ENCODE measurements at places on chromosomes 2 and 18. TPM values are rescaled to one million over a fixed set of nuclear protein-coding genes. Genes with fewer than 3 reads are reported as not detected.
A peak's percentile ranks its signal among the peaks of the same experiment; 100 is the strongest.

Gene RPRD1A
- total RNA-seq = 51.5 TPM

DNA sequence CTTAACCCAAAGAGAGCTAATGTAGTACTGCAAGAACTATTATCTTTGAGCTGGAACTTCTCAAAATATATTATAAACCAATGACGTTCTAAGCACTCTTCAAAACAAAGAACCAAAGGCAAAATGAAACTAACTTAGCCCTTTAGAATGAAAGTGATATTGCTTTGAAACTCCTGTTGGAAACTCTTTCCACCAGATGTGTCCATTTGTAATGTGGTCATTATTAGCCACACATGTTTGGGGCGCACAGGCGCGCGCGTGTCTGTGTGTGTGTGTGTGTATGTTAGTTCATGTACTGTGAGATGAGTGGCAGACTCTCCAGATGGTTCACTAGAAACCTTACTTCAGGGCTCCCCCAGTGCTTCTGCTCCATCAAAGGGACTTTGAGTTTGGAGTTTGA lies 323.4 kb downstream of the BCL11A start:
- H3K36me3 ChIP-seq = no peaks in the 10 kb centered on the region
- H3K4me1 ChIP-seq = no peaks in the 10 kb centered on the region
- H3K27ac ChIP-seq = no peak overlapping the region
- H3K27me3 ChIP-seq = no peaks in the 10 kb centered on the region

Gene GAREM2
- 2.0 TPM for total RNA-seq

- DNase-seq = no peak
- H3K4me3 ChIP-seq = no peak overlapping the region
- H3K27ac ChIP-seq = no peak overlapping the region
- no peaks in the 10 kb centered on the region for H3K36me3 ChIP-seq
- H3K27me3 ChIP-seq = no peaks in the 10 kb centered on the region
- no peaks in the 10 kb centered on the region for H3K4me1 ChIP-seq
Measured at GRCh38 chr2:38661306-38661705, 4.6 kb upstream of the GALM start.

Gene GREB1L
- 6.6 TPM for total RNA-seq

GRCh38 chr2:165594935-165595255 lies 125.4 kb downstream of the CSRNP3 start:
- no peaks in the 10 kb centered on the region for H3K4me1 ChIP-seq
- no peak overlapping the region for H3K4me3 ChIP-seq

Gene NEU2
- total RNA-seq = not detected

GRCh38 chr2:203352604-203353255 lies 24.5 kb downstream of the ABI2 start:
- H3K4me3 ChIP-seq = no peak overlapping the region
- no peaks in the 10 kb centered on the region for H3K27me3 ChIP-seq
- no peak for DNase-seq
- H3K27ac ChIP-seq = no peak overlapping the region
- no peaks in the 10 kb centered on the region for H3K36me3 ChIP-seq

GRCh38 chr2:88253375-88253774 lies 83.2 kb downstream of the THNSL2 start:
- no peak overlapping the region for H3K4me3 ChIP-seq
- H3K4me1 ChIP-seq = no peaks in the 10 kb centered on the region
- DNase-seq = no peak
- no peaks in the 10 kb centered on the region for H3K36me3 ChIP-seq

GRCh38 chr18:25516121-25516520 lies 164.2 kb upstream of the ZNF521 start:
- DNase-seq = no peak
- H3K27ac ChIP-seq = no peak overlapping the region
- no peaks in the 10 kb centered on the region for H3K27me3 ChIP-seq
- H3K36me3 ChIP-seq = no peaks in the 10 kb centered on the region
- no peaks in the 10 kb centered on the region for H3K4me1 ChIP-seq
- no peak overlapping the region for H3K4me3 ChIP-seq

Gene REG3A
- total RNA-seq = not detected

GRCh38 chr2:33644215-33644614 lies 45.1 kb upstream of the FAM98A start:
- H3K27ac ChIP-seq = no peak overlapping the region
- DNase-seq = no peak
- no peaks in the 10 kb centered on the region for H3K27me3 ChIP-seq
- no peaks in the 10 kb centered on the region for H3K36me3 ChIP-seq
- no peaks in the 10 kb centered on the region for H3K4me1 ChIP-seq
- H3K4me3 ChIP-seq = no peak overlapping the region

DNA sequence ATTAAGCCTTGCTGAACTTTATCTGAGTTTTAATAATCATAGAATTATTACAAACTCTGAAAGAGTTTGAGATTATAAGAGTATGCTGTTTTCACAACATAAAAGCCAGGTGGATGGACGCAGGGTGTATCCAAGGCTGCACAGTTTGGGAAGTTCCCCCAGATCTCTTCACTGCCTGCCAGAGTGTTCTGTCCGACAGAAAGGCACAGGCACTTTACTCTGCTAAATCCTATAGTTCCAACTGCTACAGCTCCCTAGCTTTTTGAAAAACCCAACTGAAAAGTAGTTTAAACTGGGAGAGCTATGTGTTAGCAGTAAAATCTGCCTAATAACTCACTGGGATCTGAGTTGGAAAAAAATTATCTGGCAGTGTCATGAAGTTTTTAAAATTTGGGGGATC lies 38.0 kb downstream of the MFSD6 start:
- no peaks in the 10 kb centered on the region for H3K27me3 ChIP-seq
- no peaks in the 10 kb centered on the region for H3K4me1 ChIP-seq

- no peaks in the 10 kb centered on the region for H3K27me3 ChIP-seq
- H3K36me3 ChIP-seq = no peaks in the 10 kb centered on the region
- H3K27ac ChIP-seq = no peak overlapping the region
- H3K4me1 ChIP-seq = no peaks in the 10 kb centered on the region
Measured at GRCh38 chr2:141311430-141311829, 819.4 kb downstream of the LRP1B start.

Gene CNTNAP5
- not detected for total RNA-seq

DNA sequence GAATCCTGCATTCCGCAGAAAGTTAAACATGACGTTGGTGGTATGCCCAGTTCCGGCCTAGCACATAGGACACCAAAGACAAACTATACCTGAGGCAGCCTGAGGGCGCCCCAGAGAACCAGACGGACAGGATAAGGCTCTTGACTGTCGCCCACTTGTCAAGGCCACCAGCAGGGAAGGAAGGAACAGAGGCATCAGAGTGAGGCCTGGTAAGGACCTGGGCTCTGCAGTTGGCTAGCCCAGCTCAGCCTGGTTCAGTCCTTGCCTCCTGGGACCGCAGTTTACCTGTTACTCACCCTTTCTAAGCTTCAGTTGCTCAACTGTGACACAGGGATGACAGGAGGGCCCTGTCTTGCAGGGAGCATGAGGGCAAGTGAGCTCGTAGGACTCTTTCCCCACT lies 82.1 kb downstream of the ACTR2 start:
- peaks cover 7% of the 10 kb centered on the region for H3K4me1 ChIP-seq
- no peaks in the 10 kb centered on the region for H3K27me3 ChIP-seq
- peak overlapping the region; percentile 71 for H3K27ac ChIP-seq
- H3K36me3 ChIP-seq = peaks cover 4% of the 10 kb centered on the region
- H3K4me3 ChIP-seq = no peak overlapping the region

DNA sequence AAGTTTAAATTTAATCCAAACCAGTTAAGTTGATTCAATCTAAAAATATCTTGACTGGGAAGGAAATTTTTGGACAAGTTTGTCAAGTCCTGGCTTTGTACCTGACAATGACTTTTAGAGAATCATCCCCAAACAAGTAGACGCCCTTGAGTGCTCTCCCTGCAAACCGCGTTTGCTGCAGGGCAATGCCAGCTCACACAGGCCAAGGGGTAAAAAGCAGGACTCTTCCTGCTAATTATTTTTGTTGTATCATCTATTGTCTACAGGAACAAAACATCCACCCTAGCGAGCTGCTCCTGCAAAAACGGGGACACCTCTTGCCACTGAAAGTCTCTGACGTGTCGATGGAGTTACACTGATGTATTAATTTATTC lies 10.9 kb downstream of the ID2 start:
- no peaks in the 10 kb centered on the region for H3K27me3 ChIP-seq
- H3K4me3 ChIP-seq = no peak overlapping the region
- DNase-seq = no peak
- H3K27ac ChIP-seq = no peak overlapping the region

DNA sequence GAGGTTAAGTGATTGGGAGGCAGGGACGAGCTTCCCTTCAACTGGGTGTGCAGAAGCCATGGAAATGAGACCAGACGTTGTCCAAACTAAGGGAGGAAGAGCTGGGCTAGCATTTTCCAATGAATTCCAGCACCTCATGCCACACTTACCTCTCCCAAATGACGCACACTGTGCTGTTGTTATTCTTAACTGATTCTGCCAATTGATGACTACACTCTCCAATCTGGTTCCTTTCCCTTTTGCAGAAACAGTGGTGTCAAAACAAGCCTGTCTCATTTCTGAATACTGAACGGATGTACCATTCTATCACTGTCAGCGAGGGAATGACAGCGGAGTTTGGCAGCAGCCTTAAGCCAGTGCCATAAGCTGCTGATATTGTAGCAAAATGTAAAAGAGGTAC lies 380.5 kb upstream of the HNRNPA3 start:
- H3K36me3 ChIP-seq = no peaks in the 10 kb centered on the region
- H3K27ac ChIP-seq = no peak overlapping the region
- H3K4me1 ChIP-seq = no peaks in the 10 kb centered on the region
- no peak for DNase-seq
- H3K27me3 ChIP-seq = no peaks in the 10 kb centered on the region

- H3K36me3 ChIP-seq = no peaks in the 10 kb centered on the region
- H3K27ac ChIP-seq = no peak overlapping the region
- H3K4me1 ChIP-seq = no peaks in the 10 kb centered on the region
- DNase-seq = no peak
- no peaks in the 10 kb centered on the region for H3K27me3 ChIP-seq
Measured at GRCh38 chr2:54274781-54275242, 18.8 kb upstream of the TSPYL6 start.

- H3K4me3 ChIP-seq = no peak overlapping the region
- H3K36me3 ChIP-seq = no peaks in the 10 kb centered on the region
- no peak overlapping the region for H3K27ac ChIP-seq
- no peaks in the 10 kb centered on the region for H3K27me3 ChIP-seq
- no peaks in the 10 kb centered on the region for H3K4me1 ChIP-seq
Measured at GRCh38 chr2:102420290-102420689, 2.7 kb upstream of the IL18RAP start.

- no peak for DNase-seq
- H3K36me3 ChIP-seq = no peaks in the 10 kb centered on the region
- no peaks in the 10 kb centered on the region for H3K27me3 ChIP-seq
- no peaks in the 10 kb centered on the region for H3K4me1 ChIP-seq
Measured at GRCh38 chr2:144830543-144830942, 310.6 kb upstream of the ZEB2 start.

DNA sequence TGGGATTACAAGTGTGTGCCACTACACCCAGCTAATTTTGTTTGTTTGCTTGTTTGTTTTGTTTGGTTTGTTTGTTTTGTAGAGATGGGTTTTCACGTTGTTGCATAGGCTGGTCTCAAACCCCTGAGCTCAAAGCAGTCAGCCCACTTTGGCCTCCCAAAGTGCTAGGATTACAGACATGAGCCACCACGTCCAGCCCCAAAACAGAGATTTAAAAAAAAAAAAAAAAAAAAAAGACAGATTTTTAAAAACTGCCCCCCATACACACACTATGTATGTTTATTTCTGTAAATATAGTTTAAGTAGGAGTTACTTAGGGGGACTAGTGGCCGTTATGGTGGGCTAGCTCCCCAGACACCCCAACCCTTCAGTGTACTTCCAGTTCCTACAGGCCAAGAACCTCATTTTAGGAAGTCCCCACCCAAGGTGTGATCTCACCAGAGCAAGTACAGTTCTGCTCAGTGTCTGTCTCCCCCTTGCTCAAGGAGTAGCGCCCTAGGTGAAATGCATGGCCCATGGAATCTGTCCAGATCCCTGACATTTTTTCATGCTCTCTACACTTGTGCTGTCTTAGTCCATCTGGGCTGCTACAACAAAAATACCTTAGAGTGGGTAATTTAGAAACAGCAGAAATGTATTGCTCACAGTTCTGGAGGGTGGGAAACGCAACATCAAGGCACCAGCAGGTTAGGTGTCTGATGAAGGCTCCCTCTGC lies 1.6 kb upstream of the TMBIM1 start:
- no peak for DNase-seq
- H3K4me3 ChIP-seq = no peak overlapping the region
- H3K4me1 ChIP-seq = peaks cover 28% of the 10 kb centered on the region
- H3K27ac ChIP-seq = no peak overlapping the region
- no peaks in the 10 kb centered on the region for H3K36me3 ChIP-seq
- no peaks in the 10 kb centered on the region for H3K27me3 ChIP-seq

GRCh38 chr2:144049137-144049536 lies 470.8 kb downstream of the ZEB2 start:
- H3K27ac ChIP-seq = no peak overlapping the region
- H3K27me3 ChIP-seq = no peaks in the 10 kb centered on the region
- H3K4me3 ChIP-seq = no peak overlapping the region
- no peak for DNase-seq

DNA sequence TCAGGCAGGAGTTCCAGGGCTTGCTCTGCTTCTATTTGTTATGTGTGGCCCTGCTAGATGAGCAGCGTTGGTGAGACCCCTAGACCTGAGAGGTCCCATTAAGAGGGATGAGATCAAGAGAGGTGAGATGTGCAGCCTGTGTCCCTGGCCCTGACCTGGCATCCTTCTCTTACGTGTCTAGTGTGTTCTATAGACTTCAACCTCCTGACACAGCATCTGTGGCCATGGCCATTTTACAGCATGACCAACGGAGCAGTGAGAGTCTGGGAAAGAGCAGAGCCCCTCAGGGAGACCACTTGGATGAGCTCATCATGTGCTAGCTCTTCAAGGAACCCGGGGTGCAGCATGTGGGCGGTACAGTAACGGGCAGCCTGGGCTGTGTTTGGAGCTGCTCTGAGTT lies 32.7 kb upstream of the ASPRV1 start:
- DNase-seq = no peak
- H3K27me3 ChIP-seq = no peaks in the 10 kb centered on the region
- H3K4me1 ChIP-seq = no peaks in the 10 kb centered on the region
- H3K4me3 ChIP-seq = no peak overlapping the region
- H3K27ac ChIP-seq = no peak overlapping the region

GRCh38 chr2:200873560-200873959 lies 9.1 kb upstream of the CLK1 start:
- no peaks in the 10 kb centered on the region for H3K27me3 ChIP-seq
- H3K4me3 ChIP-seq = no peak overlapping the region
- H3K36me3 ChIP-seq = no peaks in the 10 kb centered on the region
- H3K4me1 ChIP-seq = no peaks in the 10 kb centered on the region

Measured in breast epithelium (tissue), 4 donors.